ENCODE measurements at places on chromosomes 1 and 21.
A peak's percentile ranks its signal among the peaks of the same experiment; 100 is the strongest.

- H3K4me1 ChIP-seq, result no peaks in the 10 kb centered on the region
- DNase-seq, result no peak
- no peak overlapping the region for H3K4me3 ChIP-seq
- no peak overlapping the region for H3K27ac ChIP-seq
Measured at GRCh38 chr1:10646347-10646861, 150.0 kb downstream of the CASZ1 start.

GRCh38 chr1:220521778-220522177, 6.2 kb upstream of the MARK1 start:
- no peaks in the 10 kb centered on the region for H3K36me3 ChIP-seq
- no peak overlapping the region for H3K27ac ChIP-seq
- H3K27me3 ChIP-seq, result peaks cover 46% of the 10 kb centered on the region
- H3K4me3 ChIP-seq, result no peak overlapping the region
- no peak for DNase-seq

DNA sequence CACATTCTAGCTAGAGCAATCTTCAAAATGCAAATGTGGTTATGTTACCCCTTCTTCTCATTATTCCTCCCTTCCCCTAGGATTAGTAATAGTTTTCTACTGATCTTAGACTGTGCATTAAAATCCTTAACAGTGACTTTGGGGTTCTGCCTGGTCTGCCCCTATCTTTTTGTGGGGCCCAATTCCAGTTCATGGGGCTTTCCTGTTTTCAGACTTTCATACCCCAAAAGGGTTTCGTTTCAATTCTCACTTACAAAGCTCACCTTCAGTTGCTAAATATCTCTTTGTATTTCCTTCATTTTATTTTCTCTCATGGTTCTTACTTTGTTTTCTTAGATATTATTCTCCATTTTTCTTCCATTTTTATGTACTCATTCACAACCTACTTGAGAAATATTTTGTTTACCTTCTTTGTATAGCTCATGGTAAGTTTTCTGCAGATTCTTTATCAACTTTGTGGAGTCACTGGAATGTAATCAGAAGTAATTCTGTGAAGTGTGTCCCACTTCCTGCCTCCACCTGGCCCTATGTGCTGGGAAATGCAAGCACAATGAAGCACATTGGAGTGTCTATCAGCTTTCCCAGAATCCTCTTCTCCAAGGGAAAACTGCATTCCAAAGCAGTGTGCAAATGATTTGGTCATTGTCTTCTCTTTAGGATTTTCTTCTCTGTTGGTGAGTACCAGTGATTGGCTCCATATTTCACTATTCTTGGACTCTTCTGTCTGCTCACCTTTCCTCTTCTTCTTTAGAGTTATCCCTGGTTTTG, 350.2 kb downstream of the ZNF326 start:
- H3K4me1 ChIP-seq, result peaks cover 4% of the 10 kb centered on the region
- peaks cover 7% of the 10 kb centered on the region for H3K27me3 ChIP-seq
- no peaks in the 10 kb centered on the region for H3K36me3 ChIP-seq

- H3K27ac ChIP-seq, result no peak overlapping the region
- no peaks in the 10 kb centered on the region for H3K36me3 ChIP-seq
- no peaks in the 10 kb centered on the region for H3K27me3 ChIP-seq
- no peaks in the 10 kb centered on the region for H3K4me1 ChIP-seq
Measured at GRCh38 chr21:28283641-28284490, 708.8 kb downstream of the LTN1 start.

DNA sequence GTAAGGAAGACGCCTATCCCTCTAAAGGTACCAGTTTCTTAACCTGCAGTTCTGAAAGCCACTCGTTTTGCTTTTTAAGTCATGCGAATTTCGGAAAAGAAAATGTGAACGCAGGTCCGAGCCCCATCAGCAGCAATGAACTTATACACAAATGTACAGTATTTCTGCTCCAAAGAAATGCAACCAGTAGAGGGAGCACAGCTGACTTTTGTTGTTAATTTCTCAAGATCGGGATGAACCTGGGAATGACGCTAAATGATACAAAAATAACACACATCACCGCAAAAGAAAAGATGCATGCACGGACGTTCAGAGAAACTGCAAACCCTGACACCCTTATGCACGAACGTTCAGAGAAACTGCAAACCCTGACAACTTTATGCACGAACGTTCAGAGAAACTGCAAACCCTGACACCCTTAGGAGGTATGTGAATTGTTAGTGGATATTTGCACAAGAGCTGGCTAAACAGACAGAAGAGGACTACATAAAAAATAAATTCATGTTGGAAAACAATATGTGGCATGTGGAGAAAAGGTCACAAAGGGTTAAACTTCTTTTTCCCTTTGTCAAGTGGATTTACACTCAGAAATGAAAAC, 3.5 kb upstream of the TIAM1 start:
- DNase-seq, result no peak
- peaks cover 40% of the 10 kb centered on the region for H3K4me1 ChIP-seq
- H3K36me3 ChIP-seq, result peaks cover 13% of the 10 kb centered on the region
- H3K4me3 ChIP-seq, result no peak overlapping the region
- peaks cover 43% of the 10 kb centered on the region for H3K27me3 ChIP-seq

- peaks cover 9% of the 10 kb centered on the region for H3K4me1 ChIP-seq
- no peak overlapping the region for H3K27ac ChIP-seq
- H3K36me3 ChIP-seq, result no peaks in the 10 kb centered on the region
- no peak overlapping the region for H3K4me3 ChIP-seq
- DNase-seq, result no peak
- H3K27me3 ChIP-seq, result peaks cover 8% of the 10 kb centered on the region
Measured at GRCh38 chr1:235930543-235930942, 63.8 kb upstream of the LYST start.

GRCh38 chr1:171405391-171405714, 80.0 kb upstream of the PRRC2C start:
- H3K36me3 ChIP-seq, result no peaks in the 10 kb centered on the region
- no peak overlapping the region for H3K4me3 ChIP-seq
- H3K4me1 ChIP-seq, result no peaks in the 10 kb centered on the region
- H3K27ac ChIP-seq, result no peak overlapping the region
- peaks cover 6% of the 10 kb centered on the region for H3K27me3 ChIP-seq

DNA sequence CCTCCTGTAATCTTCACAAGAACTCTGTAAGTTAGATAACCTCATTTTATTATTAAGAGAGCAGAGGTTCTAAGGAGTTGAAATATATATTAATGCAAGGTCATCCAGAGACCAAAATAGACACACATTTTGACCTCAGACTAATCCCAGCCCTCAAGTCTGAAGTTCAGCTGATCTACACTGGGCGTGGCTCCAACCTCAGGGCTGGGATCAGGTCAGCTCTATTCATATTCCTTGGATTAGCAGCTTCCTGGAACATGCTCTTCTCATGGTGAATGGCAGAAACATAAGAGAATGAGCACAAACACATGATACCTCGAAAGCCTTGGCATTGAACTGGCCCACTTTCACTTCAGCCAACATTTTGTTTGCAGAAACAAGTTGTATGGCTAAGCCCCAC, 200.8 kb upstream of the ST6GALNAC5 start:
- H3K4me1 ChIP-seq, result no peaks in the 10 kb centered on the region
- H3K4me3 ChIP-seq, result no peak overlapping the region
- no peak for DNase-seq
- no peak overlapping the region for H3K27ac ChIP-seq
- H3K27me3 ChIP-seq, result no peaks in the 10 kb centered on the region

DNA sequence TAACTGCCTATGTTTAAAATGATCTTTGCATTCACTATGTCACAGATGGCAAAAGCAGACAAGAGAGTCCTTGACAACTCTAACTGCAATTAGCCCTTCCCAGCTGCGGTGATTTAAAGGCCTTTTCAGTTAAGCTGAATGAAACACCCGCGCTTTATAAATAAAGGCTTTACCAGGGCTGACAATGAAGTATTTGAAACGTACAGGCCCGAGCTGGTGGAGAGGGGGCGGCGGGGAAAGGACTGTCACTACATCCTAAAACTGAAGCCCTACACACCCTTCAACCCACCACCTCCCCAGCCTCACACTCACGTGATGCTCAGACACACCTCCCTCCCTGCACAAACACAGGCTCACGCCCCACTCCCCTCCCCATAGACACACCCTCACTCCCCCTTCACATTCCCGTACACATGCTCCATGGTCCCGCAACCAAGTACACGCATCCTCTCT, 45.5 kb downstream of the GRIK3 start:
- H3K27me3 ChIP-seq, result no peaks in the 10 kb centered on the region
- DNase-seq, result no peak
- H3K27ac ChIP-seq, result no peak overlapping the region

DNA sequence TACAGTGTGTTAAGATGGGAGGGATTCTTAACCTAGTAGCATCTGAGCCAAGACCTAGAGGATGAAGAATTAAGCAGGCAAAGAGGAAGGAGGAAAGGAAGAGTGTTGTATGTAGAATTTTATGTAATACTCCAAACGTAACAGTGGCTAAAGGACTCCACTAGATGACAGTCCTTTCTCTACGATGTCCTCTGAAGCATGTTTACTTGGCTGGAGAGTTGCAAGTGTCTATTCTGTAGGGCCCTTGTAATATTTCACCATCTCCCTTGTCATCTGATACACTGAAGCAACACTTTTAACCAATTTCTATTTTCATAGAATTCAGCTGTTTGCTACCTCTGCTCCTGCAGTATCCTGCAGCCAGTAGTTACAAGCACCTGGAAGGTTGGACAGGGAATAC, 2.2 kb upstream of the YBX1 start:
- H3K4me1 ChIP-seq, result peaks cover 30% of the 10 kb centered on the region
- H3K4me3 ChIP-seq, result peak overlapping the region; percentile 95
- no peak for DNase-seq
- no peaks in the 10 kb centered on the region for H3K27me3 ChIP-seq

DNA sequence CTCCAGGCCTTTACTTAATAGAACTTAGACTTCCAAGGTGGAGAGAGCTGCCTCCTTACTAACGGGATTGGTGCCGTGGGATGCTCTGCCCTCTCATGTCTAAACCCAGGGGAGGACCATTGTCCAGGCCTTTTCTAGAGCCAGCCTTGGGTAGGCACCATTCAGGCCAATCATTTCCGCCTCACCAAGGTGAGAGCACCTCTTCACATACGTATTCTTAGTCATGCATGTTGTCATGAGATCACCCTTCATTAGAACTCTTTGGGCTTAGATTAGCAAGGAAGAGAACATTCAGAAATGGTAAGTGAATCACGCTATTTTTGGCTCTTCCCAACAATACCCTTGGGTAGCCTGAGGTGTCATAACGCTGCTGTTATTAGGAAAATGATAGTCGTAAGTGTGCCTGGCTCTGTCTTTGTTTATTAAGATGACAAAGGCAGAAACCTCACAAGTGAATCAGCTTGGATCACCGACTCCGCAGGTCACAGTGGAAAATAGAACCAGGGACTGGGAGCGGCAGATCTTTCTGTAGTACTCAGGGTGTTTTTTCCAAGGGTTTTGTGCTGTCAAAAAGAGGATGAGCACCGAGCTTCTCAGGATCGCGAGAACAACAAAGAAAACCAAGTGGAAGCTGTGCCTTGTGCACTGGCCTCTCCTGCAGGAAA, 55.0 kb downstream of the HUNK start:
- no peaks in the 10 kb centered on the region for H3K36me3 ChIP-seq
- no peaks in the 10 kb centered on the region for H3K4me1 ChIP-seq
- H3K27ac ChIP-seq, result no peak overlapping the region
- no peak for DNase-seq
- H3K4me3 ChIP-seq, result no peak overlapping the region

DNA sequence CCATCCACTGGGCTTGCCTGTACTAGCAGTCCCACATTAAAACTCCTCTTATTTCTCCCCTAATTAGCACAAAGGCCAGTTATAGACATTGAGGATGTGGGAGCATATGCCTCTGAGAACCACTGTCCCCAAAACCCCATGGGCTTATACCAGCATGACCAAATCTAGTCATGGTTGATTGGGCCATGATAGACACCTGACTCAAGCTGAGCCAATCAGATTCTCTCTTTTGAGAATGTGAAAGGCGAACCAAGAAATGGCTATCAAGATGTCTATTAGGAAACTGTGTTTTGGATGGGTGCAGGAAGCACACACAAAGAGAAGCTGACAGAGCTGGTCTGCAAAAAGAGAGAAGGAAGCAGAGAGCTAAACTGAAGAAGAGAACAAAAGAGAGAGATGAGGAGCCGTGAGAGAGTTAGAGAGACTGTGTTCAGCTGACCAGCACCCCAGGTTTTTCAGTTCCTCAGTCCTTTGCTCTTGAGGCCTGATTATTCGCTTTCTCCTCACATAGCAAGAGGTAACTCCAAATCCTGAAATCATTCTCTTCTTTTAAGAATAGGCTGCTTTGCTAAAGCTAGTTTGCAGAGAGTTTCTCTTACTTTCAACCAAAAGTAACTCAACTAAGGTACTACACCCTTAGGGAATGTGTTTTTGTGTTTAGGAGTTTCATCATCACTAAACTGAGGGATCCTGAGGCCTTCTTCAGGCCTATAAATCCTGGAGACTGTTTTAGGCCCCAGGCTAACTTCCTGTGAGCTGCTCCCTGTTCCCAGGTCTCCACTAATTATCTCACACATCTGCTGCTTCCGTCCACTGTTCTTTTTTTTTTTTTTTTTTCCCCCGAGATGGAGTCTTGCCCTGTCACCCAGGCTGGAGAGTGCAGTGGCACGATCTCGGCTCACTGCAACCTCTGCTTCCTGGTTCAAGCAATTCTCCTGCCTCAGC, 7.9 kb upstream of the TIPRL start:
- no peaks in the 10 kb centered on the region for H3K36me3 ChIP-seq
- H3K27ac ChIP-seq, result no peak overlapping the region
- peaks cover 9% of the 10 kb centered on the region for H3K27me3 ChIP-seq
- H3K4me1 ChIP-seq, result no peaks in the 10 kb centered on the region

GRCh38 chr1:45880930-45881329, 77.5 kb downstream of the MAST2 start:
- H3K27me3 ChIP-seq, result no peaks in the 10 kb centered on the region
- DNase-seq, result no peak
- H3K27ac ChIP-seq, result no peak overlapping the region
- no peaks in the 10 kb centered on the region for H3K36me3 ChIP-seq
- H3K4me3 ChIP-seq, result no peak overlapping the region

DNA sequence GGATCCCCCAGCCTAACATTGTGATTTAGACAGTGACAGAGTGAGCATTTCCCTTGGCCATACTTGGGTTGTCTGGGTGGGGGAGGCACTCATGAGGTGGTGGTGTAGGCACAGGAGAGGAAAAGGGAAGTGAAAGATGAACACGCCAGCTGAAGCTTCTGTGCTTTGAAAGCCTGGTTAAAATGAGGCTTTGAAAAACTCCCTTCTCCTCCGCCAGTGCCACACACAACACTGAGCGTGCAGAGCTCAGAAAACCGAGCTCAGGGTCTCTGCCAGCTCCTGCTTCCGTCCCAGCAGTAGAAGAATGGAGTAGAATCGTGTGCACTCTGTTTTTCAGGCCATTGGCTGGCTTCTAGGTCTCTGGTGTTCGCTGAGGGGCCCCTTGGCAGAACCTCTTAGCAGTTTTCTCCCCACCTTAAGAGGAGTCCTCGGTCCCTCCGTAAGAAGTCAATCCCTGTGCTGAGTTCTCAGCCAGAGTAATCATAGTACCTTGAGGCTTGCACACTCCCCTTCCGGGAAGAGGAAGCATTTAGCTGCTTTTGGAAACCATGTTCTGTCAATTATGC, 12.9 kb downstream of the PLEKHM2 start:
- H3K4me3 ChIP-seq, result peak overlapping the region; percentile 71
- peak overlapping the region; percentile 92 for H3K27ac ChIP-seq
- peaks cover 16% of the 10 kb centered on the region for H3K4me1 ChIP-seq
